Activated naive CD4-positive, alpha-beta T cell treated with anti-CD3 and anti-CD28 coated beads for 36 hours (primary cell): ENCODE measurements at places on chromosomes 3 and 15. TPM values are rescaled to one million over a fixed set of nuclear protein-coding genes. Genes with fewer than 3 reads are reported as not detected.
A peak's percentile ranks its signal among the peaks of the same experiment; 100 is the strongest.

The ZNF774 gene
- 0.95 TPM for total RNA-seq

DNA sequence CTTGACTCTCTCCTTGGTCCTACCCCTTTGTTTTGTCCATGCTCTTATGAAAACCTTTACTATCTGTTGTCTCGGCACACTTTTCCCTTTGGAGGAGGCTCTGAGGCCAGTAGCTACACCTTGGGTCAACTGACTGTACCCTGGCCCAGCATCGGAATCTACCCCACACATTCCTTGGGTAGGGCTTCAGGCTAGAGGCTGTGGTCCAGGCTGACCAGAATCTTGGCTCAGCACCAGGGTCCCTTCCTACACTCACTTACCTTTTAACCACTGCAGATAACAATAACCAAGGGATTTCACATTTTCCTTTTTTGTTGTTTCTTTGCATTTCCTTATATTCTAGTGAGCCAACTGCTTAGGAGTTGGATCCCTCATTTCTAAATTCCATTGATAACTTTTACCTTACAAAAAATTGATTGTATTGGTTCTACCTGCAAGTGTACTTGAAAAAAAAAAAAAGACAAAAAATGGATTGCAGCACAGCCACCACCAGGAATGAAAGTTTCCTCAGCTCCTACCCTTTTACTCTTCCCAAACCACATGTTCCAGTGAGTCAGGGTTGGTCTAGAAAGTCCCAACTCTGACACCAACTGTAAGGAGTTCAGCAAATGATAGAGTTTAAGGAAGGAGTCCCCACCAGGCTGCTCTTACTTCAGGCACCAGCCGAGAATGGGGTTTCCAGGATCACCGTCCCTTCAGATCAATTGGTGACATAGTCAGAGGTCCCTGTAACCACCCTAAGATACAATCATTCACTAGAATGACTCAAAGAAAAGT is 95.6 kb downstream of the FBLN2 start:
- no peak overlapping the region for H3K4me3 ChIP-seq
- H3K4me1 ChIP-seq, result peaks cover 12% of the 10 kb centered on the region
- H3K36me3 ChIP-seq, result no peaks in the 10 kb centered on the region
- no peak overlapping the region for H3K27ac ChIP-seq
- DNase-seq, result no peak

The CAND2 gene
- total RNA-seq, result 2.7 TPM

GRCh38 chr3:128494367-128494650 is 1.3 kb upstream of the GATA2 start:
- no peak overlapping the region for H3K27ac ChIP-seq
- H3K27me3 ChIP-seq, result peaks cover 63% of the 10 kb centered on the region
- H3K36me3 ChIP-seq, result no peaks in the 10 kb centered on the region

DNA sequence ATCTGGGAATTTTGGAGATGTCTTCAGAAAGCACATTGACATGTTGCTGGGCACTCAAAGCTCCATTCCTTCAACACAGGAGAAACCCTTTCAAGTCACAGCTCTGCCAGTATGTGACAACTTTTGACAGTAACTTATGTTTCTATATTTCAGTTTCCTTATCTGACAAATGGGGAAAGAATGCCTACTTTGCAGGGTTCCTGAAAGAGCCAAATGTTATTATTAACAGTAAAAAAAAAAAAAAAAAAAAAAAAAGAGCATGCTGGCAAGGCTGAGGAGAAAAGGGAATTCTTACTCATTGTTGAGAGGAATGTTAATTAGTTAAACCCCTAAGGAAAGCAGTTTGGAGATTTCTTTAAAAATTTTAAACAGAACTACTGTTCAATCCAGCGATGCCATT is 272.5 kb upstream of the TGFBR2 start:
- no peak for DNase-seq
- H3K4me3 ChIP-seq, result no peak overlapping the region
- no peaks in the 10 kb centered on the region for H3K27me3 ChIP-seq
- peaks cover 4% of the 10 kb centered on the region for H3K36me3 ChIP-seq
- no peak overlapping the region for H3K27ac ChIP-seq

The NXPE3 gene
- total RNA-seq, result 19.3 TPM

- no peak for DNase-seq
- H3K36me3 ChIP-seq, result no peaks in the 10 kb centered on the region
- no peak overlapping the region for H3K4me3 ChIP-seq
- no peak overlapping the region for H3K27ac ChIP-seq
- H3K4me1 ChIP-seq, result no peaks in the 10 kb centered on the region
Measured at GRCh38 chr15:101565377-101565776, 75.9 kb upstream of the PCSK6 start.

The SKOR1 gene
- 0.07 TPM for total RNA-seq

DNA sequence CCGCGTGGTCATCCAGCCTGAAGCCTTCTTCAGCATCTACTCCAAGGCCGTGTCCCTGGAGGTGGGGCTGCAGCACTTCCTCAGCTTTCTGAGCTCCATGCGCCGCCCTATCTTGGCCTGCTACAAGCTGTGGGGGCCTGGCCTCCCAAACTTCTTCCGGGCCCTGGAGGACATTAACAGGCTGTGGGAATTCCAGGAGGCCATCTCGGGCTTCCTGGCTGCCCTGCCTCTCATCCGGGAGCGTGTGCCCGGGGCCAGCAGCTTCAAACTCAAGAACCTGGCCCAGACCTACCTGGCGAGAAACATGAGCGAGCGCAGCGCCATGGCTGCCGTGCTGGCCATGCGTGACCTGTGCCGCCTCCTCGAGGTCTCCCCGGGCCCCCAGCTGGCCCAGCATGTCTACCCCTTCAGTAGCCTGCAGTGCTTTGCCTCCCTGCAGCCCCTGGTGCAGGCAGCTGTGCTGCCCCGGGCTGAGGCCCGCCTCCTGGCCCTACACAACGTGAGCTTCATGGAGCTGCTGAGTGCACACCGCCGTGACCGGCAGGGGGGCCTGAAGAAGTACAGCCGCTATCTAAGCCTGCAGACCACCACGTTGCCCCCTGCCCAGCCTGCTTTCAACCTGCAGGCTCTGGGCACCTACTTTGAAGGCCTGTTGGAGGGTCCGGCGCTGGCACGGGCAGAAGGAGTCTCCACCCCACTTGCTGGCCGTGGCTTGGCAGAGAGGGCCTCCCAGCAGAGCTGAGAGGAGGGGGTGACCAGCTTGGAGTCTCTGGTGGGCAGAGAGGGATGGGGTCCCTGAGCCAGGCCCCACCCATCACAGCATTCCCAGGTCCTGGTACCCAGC is 37.9 kb downstream of the GOLGA6A start:
- peaks cover 10% of the 10 kb centered on the region for H3K4me1 ChIP-seq
- H3K27me3 ChIP-seq, result no peaks in the 10 kb centered on the region
- DNase-seq, result no peak

DNA sequence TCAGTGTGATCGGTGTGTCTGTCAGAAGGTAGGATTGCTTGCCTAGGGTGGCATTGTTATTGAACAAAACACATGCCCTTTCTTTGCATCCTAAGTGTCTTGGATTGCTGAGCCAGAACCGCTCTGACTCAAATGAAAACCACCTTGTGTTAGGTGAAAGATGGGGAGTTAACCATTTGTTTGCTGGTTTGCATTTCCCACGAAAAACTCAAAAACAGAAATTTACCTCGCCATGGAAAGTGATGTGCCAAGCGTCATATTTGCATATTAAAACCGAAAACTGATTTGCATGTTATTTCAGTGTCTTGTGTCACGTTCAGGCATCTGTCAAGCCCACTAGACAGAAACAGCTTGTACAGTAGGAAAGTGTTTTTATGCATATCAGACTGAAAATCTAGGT is 474.6 kb upstream of the TPRG1 start:
- no peaks in the 10 kb centered on the region for H3K27me3 ChIP-seq
- H3K4me3 ChIP-seq, result no peak overlapping the region
- H3K36me3 ChIP-seq, result peaks cover 1% of the 10 kb centered on the region
- peaks cover 33% of the 10 kb centered on the region for H3K4me1 ChIP-seq
- DNase-seq, result peak; percentile 36
- no peak overlapping the region for H3K27ac ChIP-seq

The FSTL1 gene
- not detected for total RNA-seq

DNA sequence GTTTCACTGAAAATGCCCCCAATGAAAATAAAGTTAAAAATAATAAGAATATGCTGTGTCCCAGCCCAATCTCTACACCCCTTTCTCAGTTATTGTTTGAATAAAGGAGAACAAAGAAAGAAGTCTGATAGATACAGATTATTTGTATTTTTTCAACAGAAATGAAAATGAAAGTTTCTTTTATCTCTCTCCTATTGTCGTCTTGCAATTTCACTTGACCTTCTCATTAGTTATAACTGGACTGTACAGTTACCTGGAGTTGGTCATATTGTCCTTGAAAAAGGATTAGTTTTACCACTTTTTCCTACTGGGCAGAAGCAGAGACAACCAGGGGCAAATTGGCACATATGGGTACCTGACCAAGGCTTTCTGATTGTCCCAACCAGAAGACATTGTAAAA is 440.0 kb downstream of the PDCD6IP start:
- H3K27ac ChIP-seq, result no peak overlapping the region
- H3K27me3 ChIP-seq, result peaks cover 3% of the 10 kb centered on the region
- no peak for DNase-seq
- H3K4me1 ChIP-seq, result no peaks in the 10 kb centered on the region
- H3K36me3 ChIP-seq, result no peaks in the 10 kb centered on the region
- H3K4me3 ChIP-seq, result no peak overlapping the region

The OR4F6 gene
- total RNA-seq, result not detected

DNA sequence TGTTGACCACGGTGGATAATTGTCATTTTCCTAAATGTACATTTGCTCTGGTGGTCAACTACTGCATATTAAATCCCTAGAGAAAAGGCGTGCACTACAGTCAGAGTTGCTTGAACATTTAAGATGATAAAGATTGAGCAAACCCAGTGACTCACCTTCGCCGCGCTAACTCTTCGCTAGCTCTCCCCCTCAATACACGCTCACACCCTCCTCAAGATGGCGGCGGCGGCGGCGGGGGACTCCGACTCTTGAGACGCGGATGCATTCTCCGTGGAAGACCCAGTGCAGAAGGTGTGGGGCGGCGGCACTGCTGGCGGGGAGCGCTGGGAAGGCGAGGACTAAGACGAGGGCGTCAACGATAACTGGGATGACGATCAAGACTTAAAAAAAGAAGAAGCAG is 79.8 kb upstream of the PFN2 start:
- no peak for DNase-seq
- no peaks in the 10 kb centered on the region for H3K4me1 ChIP-seq
- H3K36me3 ChIP-seq, result no peaks in the 10 kb centered on the region
- H3K4me3 ChIP-seq, result no peak overlapping the region
- no peak overlapping the region for H3K27ac ChIP-seq

The CCNB2 gene
- 98.2 TPM for total RNA-seq

GRCh38 chr3:123637131-123637530 is 52.3 kb upstream of the HACD2 start:
- no peak overlapping the region for H3K27ac ChIP-seq
- H3K36me3 ChIP-seq, result no peaks in the 10 kb centered on the region
- no peak for DNase-seq
- H3K4me3 ChIP-seq, result no peak overlapping the region
- no peaks in the 10 kb centered on the region for H3K4me1 ChIP-seq
- H3K27me3 ChIP-seq, result no peaks in the 10 kb centered on the region

GRCh38 chr3:37819591-37819990 is 42.1 kb upstream of the CTDSPL start:
- H3K27me3 ChIP-seq, result no peaks in the 10 kb centered on the region
- H3K4me1 ChIP-seq, result no peaks in the 10 kb centered on the region
- H3K27ac ChIP-seq, result no peak overlapping the region
- DNase-seq, result no peak
- no peak overlapping the region for H3K4me3 ChIP-seq

- no peak for DNase-seq
- H3K36me3 ChIP-seq, result no peaks in the 10 kb centered on the region
- no peak overlapping the region for H3K27ac ChIP-seq
Measured at GRCh38 chr3:74607803-74608202, 6.7 kb downstream of the CNTN3 start.

GRCh38 chr15:29812384-29812694 is 9.9 kb downstream of the TJP1 start:
- peaks cover 70% of the 10 kb centered on the region for H3K27me3 ChIP-seq
- no peak overlapping the region for H3K27ac ChIP-seq
- DNase-seq, result no peak
- no peaks in the 10 kb centered on the region for H3K4me1 ChIP-seq
- H3K36me3 ChIP-seq, result no peaks in the 10 kb centered on the region
- H3K4me3 ChIP-seq, result no peak overlapping the region

DNA sequence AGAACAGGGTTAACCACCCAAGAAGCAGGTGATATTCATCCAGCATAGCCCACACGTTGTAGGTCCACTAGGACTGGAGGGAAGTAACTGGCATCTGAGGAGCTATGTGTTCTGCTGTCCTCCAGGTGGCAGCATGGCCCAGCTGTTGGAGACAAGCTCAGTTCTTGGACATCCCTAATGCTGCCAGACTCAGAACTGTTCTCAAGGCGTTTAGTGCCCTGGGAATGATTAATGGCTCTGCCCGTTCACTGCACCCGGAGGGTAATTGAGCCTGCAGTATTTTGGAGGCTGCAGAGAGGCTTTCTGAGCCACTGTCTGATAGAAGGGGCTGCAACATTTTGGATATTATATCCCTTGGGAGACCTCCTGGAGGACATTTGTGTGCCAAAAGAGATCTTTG is 521.3 kb upstream of the SEMA6D start:
- no peaks in the 10 kb centered on the region for H3K4me1 ChIP-seq
- DNase-seq, result peak; percentile 67
- no peaks in the 10 kb centered on the region for H3K36me3 ChIP-seq
- H3K27me3 ChIP-seq, result peaks cover 18% of the 10 kb centered on the region
- H3K4me3 ChIP-seq, result no peak overlapping the region

The ACP3 gene
- total RNA-seq, result not detected

GRCh38 chr3:39905788-39906187 is 96.4 kb downstream of the MYRIP start:
- H3K4me3 ChIP-seq, result no peak overlapping the region
- no peak overlapping the region for H3K27ac ChIP-seq
- H3K4me1 ChIP-seq, result no peaks in the 10 kb centered on the region
- DNase-seq, result no peak
- no peaks in the 10 kb centered on the region for H3K36me3 ChIP-seq
- H3K27me3 ChIP-seq, result no peaks in the 10 kb centered on the region
